Nephron progenitor cell (in vitro differentiated cells): ENCODE measurements at places on chromosomes 2 and 18.

DNA sequence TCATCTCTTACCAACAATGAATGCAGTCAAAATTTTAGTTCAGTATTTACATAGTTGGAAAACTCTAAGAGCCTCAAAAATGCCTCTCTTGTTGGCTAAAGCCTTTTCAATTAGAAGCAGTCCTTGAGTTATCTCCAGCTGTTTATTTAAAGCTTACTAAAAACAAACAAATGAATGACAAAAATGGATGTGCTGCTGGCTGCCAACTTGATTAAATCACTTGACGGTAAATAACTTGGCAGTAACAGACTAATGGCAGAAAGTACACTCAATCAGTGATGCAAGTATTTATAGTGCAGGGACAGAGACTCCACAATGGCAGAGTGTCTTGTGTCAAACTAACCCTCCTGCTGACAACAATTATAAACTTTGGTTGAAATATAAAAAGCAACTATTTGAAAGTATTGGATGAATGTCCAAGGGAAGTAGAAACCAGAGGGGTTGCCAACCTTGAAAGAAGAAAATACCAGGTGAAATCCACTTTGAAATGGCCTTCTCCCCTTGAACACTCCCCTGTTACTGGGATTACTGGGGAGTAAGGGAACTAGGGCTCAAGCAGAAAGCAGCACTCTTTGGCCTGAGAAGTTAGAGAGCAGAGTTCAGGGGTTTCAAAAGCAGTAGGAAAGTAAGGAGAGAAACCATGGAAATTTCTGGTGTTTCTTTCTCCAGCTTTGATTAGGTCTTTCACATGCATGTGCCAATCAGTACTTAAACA, 245.2 kb upstream of the SPHKAP start:
- no peak for DNase-seq

DNA sequence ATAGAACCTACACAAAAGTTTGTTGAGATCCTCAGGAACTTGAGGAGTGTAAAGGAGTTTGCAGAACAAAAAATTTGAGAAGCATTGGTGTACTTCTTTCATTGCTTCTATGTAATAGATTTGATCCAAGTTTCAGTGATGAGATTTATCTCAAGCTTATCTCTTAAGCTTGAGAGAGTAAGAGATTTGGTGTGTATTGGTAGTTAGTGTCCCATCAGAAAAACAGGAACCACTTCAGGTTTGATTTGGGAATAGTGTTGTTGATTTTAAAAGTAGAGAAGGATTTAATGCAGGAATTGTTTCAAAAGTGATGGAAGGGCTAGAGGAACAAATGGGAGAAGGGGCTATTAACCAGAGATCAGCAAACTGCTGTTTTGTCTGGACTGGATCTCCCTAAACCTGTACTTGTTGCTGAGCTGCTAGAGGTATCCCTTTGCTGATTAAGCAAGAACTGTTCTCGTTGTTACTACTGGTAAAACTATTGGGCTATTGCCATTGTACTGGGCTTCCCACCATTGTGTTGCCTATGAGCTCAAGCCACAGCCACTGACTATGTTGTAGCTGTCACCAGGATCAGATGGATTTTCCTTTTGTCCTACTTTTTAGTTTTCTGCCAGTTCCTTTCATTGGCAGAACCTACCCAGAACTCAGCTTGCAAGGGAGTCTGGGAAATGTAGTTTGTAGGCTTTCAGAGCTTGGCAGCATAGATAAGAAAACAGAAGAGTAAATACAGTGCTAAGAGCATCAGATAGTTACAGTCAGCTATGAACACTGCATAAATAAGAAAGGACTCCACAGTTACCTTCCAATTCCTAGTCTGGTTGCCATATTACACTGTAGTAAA, 39.3 kb downstream of the RAB10 start:
- no peak for DNase-seq

GRCh38 chr18:2985628-2986027, 27.3 kb downstream of the LPIN2 start:
- no peak for DNase-seq

- DNase-seq: no peak
These were observed 944.9 kb downstream of the CNTNAP5 start for GRCh38 chr2:124970030-124970429.

- DNase-seq: no peak
These were observed 56.1 kb downstream of the LAMA3 start for GRCh38 chr18:23745366-23745765.
